ENCODE measurements at places on chromosomes 6 and 20.

GRCh38 chr6:41780551-41781365 is at the start of gene PRICKLE4:
PRICKLE4 (plus strand) TSS chr6:41780782; CDS start chr6:41783474, 2,692 bp downstream.
- DNase-seq, result no peak

GRCh38 chr6:70221025-70221714 is 81.7 kb downstream of the COL9A1 start:
- DNase-seq, result no peak

DNA sequence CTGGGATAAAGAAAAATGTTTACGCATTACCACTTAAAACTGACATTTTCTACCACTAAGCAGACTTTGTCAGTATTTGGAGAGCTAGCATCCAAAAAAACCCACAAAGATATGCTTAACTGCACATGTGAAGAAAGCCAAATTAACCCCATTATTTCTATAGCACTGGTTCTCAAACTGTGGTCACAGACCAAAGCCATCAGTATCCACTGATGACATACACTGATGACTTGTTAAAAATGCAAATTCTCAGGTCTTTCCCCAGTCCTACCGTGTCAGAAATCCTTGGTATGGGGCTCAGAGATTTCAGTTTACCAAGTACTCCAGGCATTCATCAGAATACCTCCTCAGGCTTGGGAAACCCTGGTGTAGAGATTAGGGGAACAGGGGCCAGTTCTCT is 230.2 kb downstream of the PTPRK start:
- DNase-seq, result no peak

DNA sequence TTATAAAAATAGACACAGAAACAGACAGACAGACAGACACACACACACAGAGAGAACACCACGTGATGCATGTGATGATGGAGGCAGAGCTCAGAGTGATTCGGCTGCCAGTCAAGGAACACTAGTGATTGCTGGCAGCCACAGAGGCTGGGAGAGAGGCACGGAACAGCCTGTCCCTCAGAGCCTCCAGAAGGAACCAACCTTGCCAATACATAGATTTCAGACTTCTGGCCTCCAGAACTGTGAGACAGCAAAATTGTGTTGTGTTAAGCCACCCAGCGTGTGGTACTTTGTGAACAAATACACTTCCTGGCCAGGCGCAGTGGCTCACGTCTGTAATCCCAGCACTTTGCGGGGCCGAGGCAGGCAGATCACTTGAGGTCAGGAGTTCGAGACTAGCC is 9.5 kb upstream of the PARD6B start:
- peak; percentile 80 for DNase-seq

DNA sequence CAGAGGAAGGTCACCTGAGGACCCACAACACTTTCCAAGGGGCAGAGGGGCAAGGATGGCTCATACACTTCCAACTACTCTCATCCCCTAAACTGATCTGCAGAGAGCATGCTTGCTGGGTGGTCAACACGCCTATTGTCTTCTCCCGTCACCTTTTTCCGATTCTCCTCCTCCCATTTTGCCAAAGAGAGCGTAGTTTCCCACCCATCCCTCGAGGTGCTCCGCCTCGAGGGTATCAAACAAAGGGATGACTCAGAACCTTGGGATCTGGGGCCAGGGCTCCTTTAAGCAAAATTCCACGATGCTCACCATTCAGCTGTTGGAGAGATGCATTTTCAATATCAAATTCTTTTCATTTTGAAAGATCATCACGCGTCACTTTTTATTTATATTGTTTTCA is 507.5 kb upstream of the SULF2 start:
- DNase-seq, result no peak

DNA sequence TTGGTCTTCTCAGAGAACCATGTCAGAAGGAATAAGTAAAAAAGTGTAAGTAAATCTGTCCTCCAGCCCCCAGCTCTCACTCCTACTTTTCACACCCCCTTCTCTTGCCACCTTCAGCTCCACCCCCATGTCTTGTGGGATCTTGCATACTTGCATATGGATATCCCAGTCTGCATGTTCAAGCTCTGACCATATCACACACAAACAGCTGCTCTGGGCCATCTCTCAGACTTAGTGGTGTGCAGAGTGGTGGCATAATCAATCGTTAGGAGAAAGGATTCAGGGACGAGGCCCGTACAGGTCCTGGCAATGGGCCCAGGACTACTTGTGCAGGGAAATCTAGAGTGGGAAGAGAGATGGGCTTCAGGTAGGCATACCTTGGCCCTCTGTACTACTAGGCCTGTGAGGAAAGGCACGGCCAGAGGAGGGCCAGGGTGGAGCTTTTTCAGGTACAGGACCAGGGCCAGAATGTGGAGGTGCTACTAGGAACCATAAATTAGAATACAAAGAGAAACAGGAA is 112.0 kb upstream of the SGK1 start:
- no peak for DNase-seq

Data from suprapubic skin (tissue), 4 donors.